ENCODE measurements at places on chromosomes 3 and 15.

GRCh38 chr3:136858381-136858780 is 3.6 kb upstream of the NCK1 start:
- DNase-seq, result no peak

GRCh38 chr3:48552111-48552951 is 4.3 kb downstream of the PFKFB4 start:
- no peak for DNase-seq

DNA sequence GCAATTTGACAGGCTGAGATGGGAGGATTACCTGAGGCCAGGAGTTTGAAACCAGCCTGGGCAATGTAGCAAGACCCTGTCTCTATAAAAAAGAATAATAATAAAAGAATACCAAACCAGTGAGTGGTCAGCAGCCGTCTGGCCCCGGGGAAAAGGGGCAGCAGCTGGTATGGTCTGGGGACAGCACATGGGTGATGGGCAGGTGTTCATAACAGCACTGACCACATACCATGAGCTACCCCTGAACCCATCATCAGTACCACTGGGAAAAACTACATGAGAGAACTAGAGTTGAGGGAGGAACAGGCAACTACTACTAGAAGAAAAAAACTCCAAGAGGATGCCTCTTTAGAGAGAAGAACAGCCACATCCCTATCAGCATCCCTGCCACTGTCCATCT is 40.7 kb downstream of the ARHGEF3 start:
- no peak for DNase-seq

DNA sequence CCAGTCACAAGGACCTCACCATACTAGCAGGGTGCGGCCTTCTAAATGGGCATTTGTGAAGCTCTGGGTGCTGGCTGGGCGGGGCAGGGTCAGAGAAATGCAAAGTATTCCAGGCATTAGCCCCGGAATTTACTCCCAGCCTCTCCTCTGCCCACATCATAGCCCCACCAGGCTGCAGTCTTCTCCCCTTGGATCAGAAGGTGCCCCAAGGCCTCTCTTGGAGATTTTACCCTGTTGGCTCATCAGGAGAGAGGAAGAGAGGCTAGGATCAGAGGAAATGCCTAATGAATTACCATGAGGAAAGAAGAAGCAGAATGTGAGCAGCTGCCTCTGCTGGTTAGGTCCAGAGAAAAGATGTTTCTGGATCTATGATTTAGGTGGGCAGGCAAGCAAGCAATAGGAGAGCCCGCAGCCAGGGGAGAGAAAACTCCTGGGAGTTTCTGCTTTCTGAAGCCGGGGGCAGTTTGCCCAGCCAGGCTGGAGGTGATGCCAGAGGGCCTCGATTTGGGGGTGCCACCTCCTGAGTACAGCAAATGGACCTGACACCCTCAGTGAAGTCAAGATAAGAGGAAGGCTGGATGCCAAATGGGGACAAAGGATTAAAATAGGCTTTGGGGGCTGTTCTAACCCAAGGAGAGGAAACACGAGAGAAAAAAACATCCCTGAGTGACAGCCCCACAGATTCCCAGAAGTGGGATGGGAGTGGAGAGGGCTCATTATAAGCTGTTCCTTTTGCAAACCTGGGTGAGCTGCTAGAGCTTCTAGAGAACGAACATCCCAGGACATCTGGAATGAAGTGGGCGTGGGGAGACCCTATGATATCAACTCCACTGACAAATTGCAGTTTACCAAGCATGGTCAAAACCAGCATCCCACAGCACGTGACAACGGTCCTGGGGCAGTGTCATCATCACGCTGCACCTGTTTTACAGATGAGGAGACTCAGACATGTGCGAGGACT is 65.4 kb downstream of the BDH1 start:
- DNase-seq, result no peak

GRCh38 chr15:43434446-43434845 is 58.5 kb downstream of the TP53BP1 start:
- no peak for DNase-seq

DNA sequence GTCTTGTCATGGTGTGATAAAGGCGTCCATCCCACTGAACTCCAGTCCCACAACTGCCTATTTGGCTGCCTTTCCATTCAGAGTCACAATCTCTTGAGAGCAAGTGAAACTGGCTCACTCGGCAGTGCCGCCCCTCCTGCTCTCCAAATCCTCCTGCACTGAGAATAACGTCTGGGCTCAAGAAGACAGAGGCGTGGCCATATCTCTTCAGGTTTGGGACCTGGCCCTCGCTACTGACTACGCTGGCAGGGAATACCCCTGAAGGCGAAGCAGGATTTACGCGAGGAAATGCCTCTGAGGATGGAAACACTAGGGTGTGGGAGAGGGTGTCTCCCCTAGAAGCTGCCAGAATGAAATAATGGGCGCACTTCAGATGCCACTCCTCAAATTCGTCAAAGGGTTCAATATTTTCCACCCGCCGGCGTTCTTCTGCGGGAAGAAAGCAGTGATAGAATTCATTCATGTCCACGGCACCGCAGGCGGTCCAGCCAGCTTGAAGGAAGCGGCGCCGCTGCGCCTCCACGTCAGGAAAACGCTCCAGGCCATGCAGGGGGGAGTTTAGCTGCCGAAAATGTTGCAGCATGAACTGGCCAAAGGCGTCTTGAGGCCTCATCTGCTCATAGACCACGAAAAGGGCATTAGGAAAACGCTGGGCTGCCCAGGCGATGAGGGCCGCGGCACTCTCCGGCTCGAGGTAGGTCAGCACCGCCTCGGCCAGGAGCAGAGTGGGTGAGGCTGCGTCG is 985 bp downstream of the LCMT2 start:
- DNase-seq, result peak; percentile 12

DNA sequence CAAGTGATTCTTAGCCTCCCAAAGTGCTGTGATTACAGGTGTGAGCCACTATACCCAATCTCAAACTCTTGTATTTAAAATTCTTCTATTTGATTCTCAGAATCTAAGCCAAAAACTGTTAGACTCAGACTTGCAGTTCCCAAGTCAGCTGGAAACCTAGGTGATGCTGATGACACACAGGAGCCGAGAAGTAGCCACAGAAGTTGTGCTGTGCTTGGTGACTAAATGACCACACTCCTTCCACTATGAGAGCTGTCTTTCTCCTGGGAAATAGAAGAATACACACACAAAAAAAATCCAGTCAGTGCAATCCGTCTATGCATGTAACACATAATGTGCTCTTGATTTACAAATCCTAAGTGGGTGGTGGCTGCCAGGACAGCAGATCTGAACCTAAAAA is 33.9 kb downstream of the ILDR1 start:
- no peak for DNase-seq

DNA sequence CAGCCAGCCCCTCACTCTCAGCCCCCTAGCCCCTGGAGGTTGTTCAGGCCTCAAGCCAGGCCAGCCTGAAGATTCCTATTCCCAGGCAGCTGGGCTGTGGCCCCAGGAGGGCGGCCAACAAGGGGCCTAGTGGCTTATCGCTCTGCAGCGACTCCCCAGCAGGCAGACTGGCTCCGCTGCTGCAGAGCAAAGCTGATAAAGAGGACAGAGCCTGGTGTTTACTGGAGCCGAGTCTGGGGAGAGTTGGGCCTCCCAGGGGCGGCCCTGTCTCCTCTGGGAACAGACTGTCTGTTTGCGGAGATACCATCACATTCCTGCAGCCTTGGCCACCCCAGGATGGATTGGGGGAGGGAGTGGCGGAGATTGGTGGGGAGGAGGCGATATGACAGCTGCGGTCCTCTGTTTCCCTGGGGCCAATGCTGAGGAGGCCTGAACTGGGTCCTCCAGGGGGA is 22.4 kb upstream of the SMAD6 start:
- DNase-seq, result no peak

- DNase-seq, result no peak
Measured at GRCh38 chr15:79430901-79431635, 1.1 kb upstream of the MINAR1 start.

GRCh38 chr15:45641999-45642932 is 7.4 kb downstream of the SQOR start:
- DNase-seq, result no peak

- DNase-seq, result no peak
Measured at GRCh38 chr3:48432411-48433371, 2.8 kb upstream of the PLXNB1 start.

DNA sequence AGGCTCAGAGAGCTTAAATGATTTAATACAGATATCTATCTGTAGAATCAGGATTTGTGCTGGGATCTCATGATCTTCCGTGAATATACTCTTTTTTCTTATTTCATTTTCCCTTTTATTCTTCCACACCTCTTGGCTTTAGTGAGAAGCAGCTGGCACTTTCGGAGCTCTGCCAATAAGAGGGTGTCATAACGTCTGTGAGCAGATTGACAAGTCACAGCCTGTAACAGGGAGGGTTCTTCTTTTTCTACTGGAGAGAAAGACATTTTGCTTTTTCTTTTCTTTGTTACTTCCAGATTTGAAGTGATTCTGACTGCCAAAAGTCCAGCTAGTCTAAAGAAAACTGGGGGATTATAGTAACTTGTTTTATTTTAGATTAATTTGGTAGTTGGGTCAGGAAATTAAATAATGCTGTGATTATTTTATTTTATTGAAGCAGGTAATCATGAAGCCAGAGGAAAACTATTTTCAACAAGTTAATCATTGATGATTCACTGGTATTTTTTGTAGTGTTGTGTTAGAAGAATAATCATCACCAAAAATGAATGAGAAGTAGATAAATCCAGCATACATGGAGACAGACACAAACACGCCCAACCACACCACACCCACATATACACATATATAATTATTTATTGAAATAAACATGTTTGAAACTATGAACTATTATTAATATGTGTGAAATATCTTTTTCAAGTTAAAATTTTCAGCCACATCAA is 69.8 kb downstream of the TNFAIP8L3 start:
- no peak for DNase-seq

DNA sequence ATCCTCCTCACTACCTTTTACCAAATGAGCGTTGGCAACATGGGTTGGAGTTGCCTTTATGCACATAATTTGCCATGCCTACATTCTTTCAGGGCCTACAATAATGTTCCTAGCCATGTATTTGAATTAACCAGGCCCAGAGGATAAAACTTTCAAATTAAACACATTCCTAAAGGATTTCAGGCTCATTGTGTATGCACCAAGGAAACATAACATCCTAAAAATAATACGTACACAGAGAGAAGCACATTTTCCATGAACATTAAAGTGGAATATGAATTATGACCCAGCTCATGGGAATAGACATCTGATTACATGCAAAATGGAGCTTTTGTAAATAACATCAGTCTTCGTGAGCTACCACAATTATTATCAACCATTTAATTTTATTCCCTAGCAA is 203.3 kb downstream of the RORA start:
- no peak for DNase-seq

- no peak for DNase-seq
Measured at GRCh38 chr15:98523912-98524662, 124.3 kb upstream of the IGF1R start.

- DNase-seq, result no peak
Measured at GRCh38 chr15:64806509-64806908, 18.9 kb downstream of the PIF1 start.

GRCh38 chr3:135128818-135129217 is 333.8 kb downstream of the EPHB1 start:
- no peak for DNase-seq

GRCh38 chr3:23949784-23950183 is 4.7 kb downstream of the NR1D2 start:
- no peak for DNase-seq

DNA sequence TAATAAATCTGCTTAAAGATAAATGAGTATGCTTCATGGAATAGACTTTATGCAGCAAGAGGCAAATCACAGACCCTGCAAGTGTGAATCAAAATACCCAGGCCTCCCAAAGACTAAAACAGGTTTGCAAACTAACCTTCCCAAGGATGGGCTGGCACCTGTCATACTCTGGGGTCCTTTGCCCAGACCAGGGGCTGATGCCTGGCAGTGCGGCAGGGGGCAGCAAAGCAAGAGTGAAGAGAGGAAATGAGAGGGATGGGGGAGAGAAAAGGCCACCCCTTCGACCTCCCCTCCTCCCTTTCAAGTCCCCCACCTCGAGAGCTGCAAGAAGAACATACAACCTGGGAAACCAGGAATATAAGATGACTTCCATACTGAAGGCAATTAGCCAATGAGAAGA is 31.8 kb downstream of the XXYLT1 start:
- DNase-seq, result no peak

- DNase-seq, result no peak
Measured at GRCh38 chr15:77224352-77224751, 153.4 kb upstream of the TSPAN3 start.

GRCh38 chr15:83200589-83200988 is 7.0 kb downstream of the HDGFL3 start:
- DNase-seq, result no peak

- peak; percentile 54 for DNase-seq
Measured at GRCh38 chr3:37862219-37862902, 681 bp downstream of the CTDSPL start.

DNA sequence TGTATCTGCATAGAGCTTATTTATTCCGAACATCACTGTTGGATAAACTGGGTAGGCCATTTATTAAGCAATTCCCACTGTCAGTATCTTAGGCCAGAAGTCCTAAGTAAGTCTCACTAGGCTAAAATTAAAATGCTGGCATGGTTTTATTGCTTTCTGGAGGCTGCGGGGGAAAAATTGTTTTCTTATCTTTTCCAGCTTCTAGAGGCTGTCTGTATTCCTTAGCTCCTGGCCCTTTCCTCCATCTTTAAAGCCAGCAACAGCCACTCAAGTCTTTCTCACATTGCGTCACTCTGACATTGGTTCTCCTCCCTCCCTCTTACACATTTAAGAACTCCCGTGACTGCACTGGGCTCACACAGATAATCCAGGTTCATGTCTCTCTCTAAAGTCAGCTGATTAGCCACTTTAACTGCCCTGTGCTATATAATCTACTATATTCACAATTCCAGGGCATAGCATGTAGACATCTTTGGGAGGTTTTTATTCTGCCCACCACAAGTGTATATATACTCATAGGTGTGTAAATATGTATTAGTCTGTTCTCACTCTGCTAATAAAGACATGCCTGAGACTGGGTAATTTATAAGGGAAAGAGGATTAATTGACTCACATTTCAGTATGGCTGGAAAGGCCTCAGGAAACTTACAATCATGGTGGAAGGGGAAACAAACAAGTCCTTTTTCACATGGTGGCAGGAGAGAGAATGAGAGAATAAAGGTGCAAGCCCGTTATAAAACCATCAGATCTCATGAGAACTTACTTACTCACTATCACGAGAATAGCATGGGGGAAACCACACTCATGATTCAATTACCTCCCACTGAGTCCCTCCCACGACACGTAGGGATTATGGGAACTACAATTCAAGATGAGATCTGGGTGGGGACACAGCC is 113.5 kb upstream of the SLC7A14 start:
- DNase-seq, result no peak

DNA sequence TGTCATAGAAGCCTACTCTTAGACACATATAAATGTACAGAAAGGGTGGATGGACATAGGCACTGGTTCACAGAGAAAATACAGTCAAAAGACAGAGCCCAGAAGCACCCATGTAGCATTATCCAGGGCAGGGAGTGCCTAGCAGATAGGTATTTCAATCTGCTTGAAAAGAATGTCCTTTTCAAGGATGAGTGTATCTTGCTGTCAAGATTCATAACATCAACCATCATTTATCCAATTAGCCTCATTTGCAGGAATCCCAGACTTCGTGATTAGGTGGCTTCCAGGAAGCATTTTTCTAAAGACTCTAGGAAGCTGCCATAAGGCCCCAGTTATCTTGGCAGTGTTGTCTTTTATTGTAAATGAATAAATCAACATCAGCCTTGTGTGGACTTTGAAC is 55.6 kb downstream of the SCN11A start:
- DNase-seq, result no peak
